ENCODE measurements at places on chromosomes 7 and 10.

- DNase-seq: no peak
These were observed 15.0 kb downstream of the CEP41 start for GRCh38 chr7:130425796-130426195.

DNA sequence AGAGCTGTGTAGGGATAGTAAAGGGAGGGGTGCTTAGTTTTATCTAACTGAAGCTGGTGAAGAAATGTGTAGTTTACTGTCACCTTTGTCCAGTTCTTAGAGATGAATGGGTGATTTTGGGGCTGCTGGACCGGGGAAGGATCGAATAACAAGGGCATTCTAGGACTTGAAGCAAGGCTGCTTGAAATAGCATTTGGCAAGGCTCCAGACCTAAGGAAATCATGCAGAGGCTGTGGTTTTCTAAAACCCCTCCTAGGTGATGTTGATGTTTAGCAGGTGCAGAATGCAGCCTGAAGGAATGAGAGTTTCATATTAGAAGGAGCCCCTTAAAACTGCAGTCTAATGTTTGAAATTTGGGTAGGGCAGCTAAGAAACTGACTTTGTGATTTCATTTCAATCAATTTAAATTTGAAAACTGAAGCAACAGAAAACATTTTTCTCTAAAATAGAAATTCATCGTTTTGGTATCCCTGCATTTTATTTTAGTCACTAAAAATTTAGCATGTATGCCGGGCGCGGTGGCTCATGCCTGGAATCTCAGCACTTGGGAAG is 68.5 kb downstream of the TET1 start:
- no peak for DNase-seq

DNA sequence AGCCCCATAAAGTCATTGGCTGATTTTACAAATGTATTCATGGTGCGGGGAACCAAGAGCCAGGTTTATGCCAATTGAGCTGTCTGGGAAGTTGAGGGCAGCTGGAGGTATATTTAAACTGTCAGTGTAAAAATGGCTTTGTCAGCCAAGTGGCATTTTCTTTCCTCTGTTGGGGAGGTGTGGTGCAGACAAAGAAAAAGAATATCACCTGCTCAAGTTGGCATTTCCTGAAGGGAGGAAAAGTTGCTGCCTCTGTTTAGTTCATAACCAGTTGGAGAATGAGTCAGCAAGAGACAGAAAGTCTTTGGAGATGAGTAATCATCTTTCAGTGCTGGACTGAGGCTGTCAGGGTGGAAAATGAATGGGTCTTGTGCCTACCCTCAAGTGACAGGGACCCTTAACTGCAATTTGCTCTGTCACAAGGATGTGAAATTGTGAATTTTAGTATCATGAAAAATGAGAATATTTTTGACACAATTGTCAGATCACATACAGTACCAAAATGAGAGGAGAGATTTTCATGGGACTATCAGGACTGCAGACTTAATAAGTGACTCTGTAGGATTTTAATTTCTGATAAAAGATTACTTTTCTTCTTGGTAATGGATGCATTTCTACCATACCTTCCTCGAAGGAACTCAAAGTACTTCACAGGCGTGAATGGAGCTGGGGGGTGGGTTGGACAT is 137.3 kb downstream of the ANLN start:
- DNase-seq: no peak

GRCh38 chr10:56496186-56496486 is 135.1 kb upstream of the ZWINT start:
- no peak for DNase-seq

DNA sequence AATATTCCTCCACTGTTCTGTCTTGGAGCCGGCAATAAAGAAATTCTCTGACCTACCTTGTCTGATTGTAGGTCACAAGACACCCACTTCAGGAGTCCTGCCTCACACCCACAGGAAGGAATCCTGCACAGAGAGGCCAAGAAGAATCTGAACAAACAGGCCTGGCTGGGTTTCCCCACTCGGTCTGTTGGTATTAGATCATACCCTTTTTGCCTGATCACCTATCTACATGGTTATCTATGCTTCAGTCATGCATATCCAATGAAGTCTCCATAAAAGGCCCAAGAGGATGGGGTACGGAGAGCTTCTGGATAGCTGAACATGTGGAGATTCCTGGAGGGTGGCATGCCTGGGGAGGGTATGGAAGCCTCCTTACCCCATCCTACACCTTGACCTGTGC is 12.3 kb downstream of the OGDH start:
- DNase-seq: no peak

DNA sequence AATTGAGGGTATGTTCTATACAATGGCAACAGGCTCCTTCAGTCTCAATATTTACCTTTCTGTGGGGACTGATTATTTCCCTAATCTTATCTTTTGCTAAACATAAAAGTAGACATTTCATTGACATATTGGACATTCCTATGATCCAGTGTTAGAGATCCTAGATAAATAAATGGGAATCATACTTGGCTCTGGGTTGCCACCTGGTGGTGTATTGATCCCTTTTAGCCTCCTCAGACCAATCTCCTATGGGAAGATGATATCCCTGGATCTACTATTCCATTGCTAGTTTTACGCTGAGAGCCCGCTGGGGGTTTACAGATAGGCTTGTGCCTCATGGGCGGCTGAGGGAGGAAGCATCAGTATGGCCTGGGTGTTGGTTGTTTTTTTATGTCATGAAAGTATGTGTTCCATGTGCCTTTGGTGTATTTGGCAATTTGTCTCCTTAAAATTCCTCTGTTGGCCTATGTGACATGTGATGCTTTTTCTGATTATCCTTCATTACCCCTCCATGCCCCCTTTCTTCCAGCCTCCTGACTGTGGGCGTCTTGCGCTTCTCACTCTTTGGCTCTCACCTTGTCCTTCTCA is 18.8 kb downstream of the CELF2 start:
- DNase-seq: no peak

- DNase-seq: no peak
These were observed 23.1 kb downstream of the KDM7A start for GRCh38 chr7:140153666-140154161.

All from SIG-M5 (cell line).